Motor neuron (in vitro differentiated cells): ENCODE measurements at places on chromosomes 2 and 18.

- ATAC-seq, result no peak
These were observed 28.3 kb downstream of the MCFD2 start for GRCh38 chr2:46887028-46887885.

DNA sequence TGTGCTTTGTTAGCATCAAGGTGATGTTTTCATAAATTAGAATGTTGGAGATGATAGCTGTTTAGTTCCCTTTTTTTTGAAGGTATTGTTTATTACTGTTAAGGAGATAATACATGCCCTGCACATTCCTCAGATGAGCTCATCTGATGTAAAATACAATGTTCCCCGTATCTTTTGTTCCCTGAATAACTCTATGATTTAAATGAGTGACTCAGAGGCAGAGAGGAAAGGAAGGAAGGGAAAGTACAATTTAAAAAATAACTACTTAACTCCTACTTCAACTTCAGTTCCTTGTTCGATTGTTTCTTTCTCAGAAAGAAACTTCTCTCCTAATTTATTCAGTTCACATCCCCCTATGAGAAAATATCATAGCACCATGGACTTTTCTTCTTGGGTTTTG, 208.7 kb downstream of the KCNE4 start:
- ATAC-seq, result peak; percentile 31

GRCh38 chr18:12231986-12232385, 22.2 kb upstream of the CIDEA start:
- no peak for ATAC-seq

- ATAC-seq, result no peak
These were observed 3.2 kb downstream of the CABLES1 start for GRCh38 chr18:23138471-23138870.

DNA sequence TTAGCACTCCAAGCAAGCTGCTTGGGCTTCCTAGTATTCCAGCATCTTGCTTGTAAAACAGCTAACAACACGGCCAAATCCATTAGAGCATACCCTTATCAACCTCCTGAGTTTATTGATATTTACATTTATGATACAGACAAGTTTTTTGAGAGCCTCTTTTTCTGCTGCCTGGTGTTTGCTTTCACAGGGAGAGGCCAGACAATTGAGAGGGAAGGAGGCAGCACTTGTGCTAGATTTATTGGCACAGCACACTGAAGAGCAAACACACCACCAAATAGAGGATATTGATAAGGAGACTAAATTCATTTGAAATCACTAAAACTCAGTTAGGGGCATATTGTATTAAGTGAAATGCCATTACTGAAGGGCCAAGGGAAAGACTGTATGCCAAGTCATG, 1142.3 kb upstream of the FANCL start:
- ATAC-seq, result no peak

GRCh38 chr2:210541290-210541902, 15.0 kb upstream of the CPS1 start:
- ATAC-seq, result peak; percentile 48

- ATAC-seq, result no peak
These were observed 79.2 kb downstream of the SETBP1 start for GRCh38 chr18:44759925-44760342.

DNA sequence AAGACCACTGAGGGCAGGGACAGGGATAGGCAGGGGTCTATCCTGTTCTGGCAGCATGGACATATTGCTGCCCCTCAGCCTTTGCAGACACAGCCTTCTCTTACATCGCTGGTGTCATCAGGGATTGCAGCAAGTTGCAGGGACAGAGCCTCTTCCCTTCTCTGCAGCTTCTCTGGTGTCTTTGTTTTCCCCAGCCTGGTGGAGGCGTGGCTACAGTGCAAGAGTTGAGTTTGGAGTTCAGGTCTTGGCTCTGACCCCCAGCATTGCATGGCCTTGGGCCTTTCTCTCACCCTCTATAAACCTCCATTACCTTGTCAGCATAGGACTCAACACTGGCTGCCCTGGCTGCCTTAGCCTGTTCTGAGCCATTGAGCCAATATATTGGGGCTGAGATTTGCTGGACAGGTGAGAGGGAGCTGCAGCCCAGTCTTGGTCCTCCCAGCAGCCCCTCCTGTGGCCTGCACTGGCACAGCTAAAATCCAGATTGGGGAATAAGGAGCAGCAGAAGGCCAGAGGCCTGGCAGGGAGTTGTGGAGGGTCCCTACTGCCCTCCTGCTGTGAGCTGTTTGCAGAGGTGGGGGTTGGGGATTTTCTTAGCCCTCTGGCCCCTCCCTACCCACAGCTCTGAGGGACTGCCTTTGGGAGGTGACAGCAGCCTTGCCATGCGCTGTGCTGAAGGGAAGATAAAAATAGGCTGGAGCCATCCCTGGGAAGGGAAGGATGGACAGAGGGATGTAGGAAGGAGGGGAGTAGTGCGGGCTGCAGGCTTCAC, 22.8 kb downstream of the EHD3 start:
- ATAC-seq, result peak; percentile 27

DNA sequence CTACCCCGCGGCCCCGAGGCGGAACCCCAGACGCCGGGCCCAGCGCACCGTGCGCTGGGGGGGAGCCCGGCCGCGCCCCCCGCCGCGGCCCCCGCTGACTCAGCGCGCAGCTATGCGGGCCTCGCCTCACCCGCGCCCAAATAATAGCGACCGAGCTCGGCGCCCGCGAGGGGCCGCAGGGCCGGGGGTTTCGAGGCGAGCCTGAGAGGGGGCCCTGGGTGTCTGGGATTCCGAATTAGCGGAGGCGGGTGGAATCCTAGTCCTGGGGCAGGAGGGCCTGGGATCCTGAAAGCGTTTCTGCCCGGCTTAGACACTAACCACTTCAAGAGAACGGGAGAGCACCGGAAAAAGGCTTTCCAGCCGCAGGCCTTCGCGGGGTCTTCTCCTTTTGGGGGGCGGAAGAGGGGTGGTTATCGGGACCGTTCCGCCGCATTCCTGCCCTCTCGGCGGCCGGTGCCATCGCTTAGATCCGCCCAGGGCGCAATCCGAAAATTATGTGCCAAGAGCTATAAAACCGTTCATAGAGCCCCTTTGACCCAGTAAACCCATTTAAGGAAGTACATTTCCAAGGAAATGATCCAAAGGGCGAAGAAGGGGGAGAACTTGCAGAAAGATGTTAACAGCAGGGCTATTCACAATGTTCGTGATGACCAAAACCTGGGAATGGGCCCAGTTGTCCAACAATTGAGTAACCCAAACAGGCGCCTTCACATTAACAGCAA, 681 bp upstream of the ROCK2 start:
- ATAC-seq, result no peak

DNA sequence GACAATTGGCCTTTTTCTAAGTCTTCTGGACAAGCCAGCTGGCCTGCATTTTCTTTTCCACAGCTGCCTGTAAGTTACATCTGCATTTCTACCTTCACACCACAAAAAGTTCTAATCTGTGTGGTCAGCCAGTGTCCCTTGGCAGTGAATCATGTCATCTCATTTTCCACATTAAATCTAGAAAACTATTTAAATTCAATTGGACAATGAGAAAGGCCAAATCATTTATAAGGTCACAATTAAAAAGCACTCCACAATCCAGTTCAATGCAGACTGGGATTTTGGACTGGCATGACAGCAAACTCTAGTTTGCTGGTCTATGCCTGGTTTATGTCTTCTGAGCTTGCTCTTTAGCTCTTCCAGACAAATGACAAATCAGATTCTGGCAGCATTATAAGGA, 494.2 kb upstream of the SPHKAP start:
- no peak for ATAC-seq

DNA sequence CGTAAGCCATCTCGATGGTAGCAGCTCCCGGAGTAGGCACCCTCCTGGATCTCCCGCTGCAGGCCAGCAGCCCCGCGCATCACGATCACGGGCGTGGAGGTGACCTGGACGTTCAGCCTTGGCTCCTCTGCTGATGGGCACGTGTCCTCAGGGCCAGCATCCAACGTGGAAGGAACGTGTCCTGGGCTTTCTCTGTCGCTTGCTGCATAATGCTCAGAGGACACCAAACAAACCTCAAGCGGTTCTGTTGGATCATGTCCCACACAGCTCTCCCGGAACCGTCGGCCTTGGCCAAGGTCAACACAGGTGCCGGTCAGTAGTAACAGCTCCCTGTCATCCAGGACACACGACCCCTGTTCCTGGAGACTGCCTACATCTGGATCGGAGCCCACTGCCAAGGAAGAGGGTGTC, 23.1 kb downstream of the PASK start:
- no peak for ATAC-seq

GRCh38 chr2:113861740-113862139, 28.1 kb upstream of the ACTR3 start:
- no peak for ATAC-seq

- no peak for ATAC-seq
These were observed 184.4 kb upstream of the SLC39A10 start for GRCh38 chr2:195472501-195473234.

DNA sequence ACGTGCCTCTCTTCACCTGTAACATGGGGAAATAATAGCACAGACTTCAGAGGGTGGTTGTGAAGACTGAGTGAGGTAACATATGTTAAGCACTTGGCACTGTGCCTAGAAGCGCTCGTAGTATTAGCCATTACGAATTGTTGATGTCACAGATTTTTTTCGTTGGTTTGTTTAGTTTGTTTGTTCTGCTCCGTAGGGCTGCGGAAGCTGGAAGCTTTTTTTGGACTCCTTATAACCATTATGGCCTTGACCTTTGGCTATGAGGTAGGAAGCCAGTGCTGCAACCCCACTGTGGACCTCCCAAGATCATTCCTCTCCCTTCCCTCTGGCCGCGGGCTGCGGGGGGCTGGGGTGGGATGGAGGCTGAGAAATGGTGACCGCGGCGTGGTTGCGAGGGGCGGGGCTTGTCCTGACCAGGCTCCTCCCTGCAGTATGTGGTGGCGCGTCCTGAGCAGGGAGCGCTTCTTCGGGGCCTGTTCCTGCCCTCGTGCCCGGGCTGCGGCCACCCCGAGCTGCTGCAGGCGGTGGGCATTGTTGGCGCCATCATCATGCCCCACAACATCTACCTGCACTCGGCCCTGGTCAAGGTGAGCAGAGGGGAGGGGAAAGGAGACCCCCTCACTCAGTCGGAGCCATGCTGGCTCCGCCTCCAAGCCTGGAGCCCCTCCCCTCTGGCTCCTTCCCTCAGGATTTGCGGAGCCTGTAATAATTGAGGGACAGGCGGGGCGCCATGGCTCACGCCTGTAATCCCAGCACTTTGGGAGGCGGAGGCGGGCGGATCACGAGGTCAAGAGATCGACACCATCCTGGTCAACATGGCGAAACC, 5.5 kb downstream of the SLC11A1 start:
- ATAC-seq, result peak; percentile 87

DNA sequence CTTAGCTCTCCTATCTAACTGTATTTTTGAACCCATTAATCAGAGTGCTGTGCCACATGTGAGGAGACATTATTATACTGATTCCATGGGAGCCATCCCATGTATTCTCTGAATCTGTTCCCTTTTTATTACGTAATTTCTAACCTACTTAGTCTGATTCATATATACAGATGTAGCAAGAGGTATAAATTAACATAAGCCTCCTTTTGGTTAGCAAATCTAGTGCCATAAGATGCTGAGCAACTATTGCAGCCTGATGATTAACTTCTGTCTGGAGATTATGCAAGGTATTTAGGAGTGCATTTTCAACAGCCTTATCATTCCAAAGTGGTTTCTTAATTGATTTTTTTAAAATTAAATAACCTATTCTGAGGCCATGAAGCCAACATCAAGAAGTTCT, 114.1 kb upstream of the MSH2 start:
- ATAC-seq, result no peak

- ATAC-seq, result no peak
These were observed 540 bp downstream of the ATP9B start for GRCh38 chr18:79069717-79070151.

GRCh38 chr2:79935771-79936657, 368.5 kb downstream of the LRRTM1 start:
- peak; percentile 67 for ATAC-seq

- ATAC-seq, result no peak
These were observed 247.6 kb downstream of the MEIS1 start for GRCh38 chr2:66682476-66682875.

- no peak for ATAC-seq
These were observed 67.1 kb downstream of the HAUS1 start for GRCh38 chr18:46171331-46171730.

DNA sequence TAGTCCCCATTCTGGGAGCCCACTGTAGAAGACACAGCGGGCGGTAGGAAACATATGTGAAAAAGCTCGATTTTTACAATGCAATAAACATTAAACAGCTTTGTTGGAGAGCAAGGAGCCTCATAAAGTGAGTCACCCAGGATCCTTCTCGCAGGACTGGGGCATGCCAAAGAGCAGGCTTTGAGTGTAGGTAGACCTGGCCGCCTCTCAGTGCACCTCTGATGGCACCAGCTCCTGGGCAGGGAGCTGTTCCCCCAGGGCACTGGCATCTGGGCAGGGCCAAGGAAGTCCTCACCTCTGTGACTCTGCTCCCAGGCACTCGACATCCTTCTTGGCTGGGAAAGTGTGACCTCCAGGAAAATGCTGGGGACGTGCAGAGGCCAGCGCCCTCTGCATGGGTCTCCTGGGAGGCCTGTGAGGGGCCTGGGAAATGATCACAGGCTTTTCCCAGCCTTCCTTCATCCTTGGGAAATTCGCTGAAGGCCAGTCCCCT, 94.2 kb downstream of the POLR1A start:
- ATAC-seq, result no peak
